Fibroblast of skin of abdomen (primary cell): ENCODE measurements at places on chromosomes 4 and X.
A peak's percentile ranks its signal among the peaks of the same experiment; 100 is the strongest.

DNA sequence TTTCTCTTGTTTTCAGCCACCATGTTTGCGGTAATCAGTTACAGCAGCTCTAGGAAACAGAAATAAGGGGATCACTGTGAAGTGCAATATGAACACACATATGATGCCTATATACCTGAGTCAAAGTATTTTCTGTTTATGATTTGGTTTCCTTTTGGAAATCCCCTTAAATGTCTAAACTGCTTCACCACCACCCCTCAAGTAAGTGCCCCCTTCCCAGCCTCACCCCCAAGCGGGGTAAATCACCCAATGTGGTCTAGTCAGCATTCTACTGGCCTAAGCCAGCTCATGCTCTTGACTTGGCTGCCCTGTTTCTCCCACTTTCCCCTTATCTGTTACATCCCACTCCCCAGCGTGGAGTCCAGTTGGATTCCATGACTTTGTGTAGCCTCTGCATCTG is 176.5 kb downstream of the QDPR start:
- no peak for DNase-seq

DNA sequence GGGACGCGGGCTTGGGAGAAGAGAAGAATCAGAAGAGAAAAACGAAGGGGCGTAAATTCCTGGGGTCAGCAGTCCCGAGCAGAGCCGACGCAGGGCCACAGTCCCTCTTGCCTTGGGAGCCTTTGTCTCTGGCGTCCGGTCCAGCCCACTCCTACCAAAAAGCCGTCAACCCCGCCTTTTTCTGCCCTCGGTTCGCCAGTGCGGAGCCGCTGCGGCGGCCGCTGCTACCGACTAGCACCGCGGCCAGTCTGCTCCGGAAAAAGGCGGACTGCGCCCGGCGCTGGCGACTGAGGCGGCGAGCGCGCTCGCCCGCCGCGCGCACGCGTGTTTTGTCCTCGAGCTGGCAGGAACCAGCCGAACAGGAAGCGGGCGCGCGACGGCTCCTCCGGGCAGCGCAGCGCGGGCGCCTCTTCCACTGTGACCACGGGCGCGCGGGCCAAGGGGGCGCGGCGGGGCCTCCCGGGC is 502 bp downstream of the HNRNPDL start:
- no peak for DNase-seq

GRCh38 chrX:64456828-64457227 is 61.6 kb upstream of the MTMR8 start:
- no peak for DNase-seq

DNA sequence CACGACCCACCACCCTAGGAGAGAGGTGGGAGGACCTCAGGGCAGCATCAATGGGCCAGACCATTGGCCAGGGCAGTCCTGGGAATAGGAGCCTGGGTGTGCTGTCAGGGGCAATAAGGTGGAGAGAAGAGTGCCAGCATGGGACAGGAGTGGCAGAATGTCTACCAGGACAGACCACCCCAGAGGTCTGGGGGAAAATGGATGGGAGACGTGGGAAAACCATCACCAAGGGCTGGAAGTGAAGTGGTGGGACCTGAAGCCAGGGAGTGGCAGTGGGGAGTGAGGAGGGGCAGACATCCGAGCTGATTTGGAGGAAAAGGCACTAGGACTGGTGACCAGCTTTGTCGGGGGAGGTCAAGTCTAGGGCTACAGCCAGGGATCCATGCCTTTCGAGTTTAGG is 993 bp downstream of the EVC2 start:
- no peak for DNase-seq

DNA sequence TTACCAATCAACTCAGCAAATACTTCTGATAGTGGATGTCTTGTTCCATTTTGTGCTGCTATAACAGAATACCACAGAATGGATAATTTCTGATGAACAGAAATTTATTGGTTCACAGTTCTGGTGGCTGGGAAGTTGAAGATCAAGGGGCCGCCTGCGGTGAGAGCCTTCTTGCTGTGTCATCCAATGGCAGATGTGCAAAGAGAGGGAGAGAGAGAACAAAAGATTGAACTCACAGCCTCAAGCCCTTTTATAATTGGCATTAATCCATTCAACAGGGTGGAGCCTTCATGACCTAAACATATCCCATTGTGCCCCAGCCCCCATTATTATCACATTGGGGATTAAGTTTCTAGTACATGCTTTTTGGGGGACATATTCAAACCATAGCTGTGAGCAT is 86.1 kb downstream of the ADGRG4 start:
- DNase-seq, result no peak

DNA sequence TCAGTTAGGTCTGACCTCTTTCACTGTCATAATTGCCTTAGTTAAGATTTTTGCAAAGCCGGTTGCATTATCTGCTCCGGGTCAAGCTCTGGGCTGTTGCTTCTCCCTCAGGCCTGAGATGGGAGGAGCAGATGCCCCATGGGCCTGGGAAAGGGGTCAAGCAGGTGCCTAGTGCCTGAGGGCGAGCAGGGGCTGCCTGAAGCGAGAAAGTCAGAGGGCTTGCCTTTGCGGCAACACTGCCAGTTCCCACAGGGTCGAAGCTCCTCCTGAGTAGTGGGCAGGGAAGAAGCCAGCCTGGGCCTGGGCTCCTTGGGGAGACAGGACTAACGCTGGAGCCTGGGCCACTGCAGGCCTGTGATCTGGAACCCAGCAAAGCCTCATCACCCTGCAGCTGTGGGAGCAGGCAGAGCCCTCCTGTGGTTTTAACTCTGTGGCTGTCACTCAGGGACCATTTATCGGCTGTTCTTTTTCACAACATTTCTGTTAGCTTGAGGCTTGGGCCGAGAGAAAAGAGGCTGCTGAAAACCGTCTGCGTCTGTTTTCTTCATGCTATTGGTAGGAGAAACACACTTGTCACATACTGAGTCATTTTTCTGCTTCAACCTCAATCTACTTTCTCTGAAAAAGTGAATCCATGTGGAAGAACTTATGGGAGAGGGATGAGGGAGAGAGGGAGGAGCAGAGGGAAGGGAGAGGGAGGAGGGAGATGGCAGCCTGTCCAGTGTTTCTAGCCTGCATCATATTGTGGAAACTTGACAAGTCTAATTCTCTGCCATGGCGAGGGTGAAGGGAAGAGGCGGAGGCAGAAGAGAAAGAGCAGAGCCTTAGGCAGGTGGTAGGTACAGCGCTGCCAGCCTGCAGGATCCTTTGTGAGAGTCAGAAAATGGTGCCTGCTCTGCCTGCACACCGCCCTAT is 68.4 kb downstream of the RHOH start:
- peak; percentile 50 for DNase-seq
